ENCODE measurements at places on chromosomes 12 and 14.

DNA sequence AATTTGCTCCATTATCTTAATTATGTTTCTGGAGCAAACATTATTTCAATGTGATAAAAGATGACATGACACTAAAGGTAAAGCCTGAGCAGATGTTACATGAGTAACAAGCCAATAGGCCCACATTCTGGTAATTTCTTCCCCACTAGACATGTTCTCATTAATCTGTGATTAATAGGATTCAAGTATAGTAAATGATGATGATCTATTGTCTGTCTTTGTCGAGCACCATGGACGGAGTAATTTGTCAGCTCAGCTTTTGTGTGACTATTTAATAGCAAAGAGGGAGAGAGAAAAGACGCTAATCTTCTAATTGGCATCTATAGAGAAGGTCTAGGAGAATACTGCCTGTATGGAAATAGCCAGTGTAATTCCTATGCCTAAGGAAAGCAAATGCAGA is 62.2 kb upstream of the INSM2 start:
- DNase-seq: no peak

- no peak for DNase-seq
Measured at GRCh38 chr12:10218021-10218420, 5.3 kb downstream of the GABARAPL1 start.

GRCh38 chr12:22738945-22739344 is 114.0 kb downstream of the ETNK1 start:
- DNase-seq: no peak

DNA sequence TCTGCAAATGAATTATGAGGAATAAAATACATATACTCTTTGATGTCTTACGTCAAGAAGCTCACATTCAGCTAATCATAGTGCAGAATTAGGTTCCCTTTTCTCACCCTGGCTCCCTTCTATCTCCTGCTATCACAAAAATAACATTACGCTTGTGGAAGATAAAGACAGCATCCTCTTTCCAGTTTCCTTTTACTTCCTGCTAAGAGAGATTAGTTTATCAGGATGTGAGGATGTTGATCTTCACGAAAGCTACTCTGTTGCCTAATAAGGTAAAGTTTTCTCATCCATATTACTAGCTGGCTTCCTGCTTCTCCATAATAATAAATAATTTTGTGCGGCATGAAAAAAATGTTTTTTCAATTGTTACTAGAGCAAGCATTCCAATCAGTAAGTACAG is 217.7 kb upstream of the DCN start:
- DNase-seq: no peak

GRCh38 chr12:21683115-21683514 is 25.5 kb upstream of the LDHB start:
- no peak for DNase-seq

Measured in CD4-positive, alpha-beta T cell treated with Interleukin-17A for 1 hour (primary cell).